Suppressor macrophage treated with lipopolysaccharide for 1 hour (primary cell): ENCODE measurements at places on chromosomes 11 and 22.

DNA sequence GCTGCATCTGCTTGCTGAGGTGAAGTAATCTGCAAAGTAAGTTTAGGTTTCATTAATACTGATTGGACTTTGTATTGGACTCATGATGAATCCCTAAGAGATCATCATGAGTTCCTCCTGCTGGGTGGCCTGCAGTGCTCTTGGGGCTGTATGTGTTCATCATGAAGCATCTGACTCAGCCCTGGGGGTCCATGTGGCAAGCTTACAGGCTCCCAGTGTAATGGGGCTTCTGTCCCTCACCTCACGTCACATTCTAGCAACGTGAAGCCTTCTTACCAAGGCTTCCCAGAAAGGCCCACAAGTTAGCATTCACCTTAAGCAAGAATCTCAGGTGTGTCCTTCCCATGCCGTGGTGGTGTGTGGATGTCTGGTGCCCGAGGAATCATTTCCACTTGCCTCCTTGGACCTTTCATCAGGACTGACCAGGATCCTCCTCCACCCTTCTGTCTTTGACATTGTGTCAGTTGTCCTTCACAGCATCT is 23.7 kb downstream of the CRKL start:
- DNase-seq = no peak

DNA sequence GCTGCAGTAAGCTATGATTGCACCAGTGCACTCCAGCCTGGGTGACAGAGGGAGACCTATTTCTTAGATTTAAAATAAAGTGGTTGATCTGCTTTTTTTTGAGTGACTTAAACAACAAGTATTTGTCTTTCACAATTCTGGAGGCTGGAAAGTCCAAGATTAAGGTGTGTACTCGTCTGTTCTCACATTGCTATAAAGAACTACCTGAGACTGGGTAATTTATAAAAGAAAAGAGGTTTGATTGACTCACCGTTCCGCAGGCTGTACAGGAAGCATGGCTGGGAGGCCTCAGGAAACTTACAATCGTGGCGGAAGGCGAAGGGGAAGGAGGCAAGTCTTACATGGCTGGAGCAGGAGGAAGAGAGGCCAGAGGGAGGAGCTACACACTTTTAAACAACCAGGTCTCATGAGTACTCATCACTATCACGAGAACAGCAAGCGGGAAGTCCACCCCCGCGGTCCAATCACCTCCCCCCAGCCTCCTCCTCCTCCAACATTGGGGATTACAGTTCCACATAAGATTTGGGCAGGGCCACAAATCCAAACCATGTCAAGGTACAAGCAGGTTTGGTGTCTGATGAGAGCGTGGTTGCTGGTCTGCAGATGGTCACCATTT is 19.7 kb upstream of the OSBPL5 start:
- no peak for DNase-seq

GRCh38 chr11:133636711-133637355 is 104.5 kb upstream of the OPCML start:
- no peak for DNase-seq

- DNase-seq = no peak
Measured at GRCh38 chr11:73389916-73390315, 13.7 kb downstream of the RELT start.

DNA sequence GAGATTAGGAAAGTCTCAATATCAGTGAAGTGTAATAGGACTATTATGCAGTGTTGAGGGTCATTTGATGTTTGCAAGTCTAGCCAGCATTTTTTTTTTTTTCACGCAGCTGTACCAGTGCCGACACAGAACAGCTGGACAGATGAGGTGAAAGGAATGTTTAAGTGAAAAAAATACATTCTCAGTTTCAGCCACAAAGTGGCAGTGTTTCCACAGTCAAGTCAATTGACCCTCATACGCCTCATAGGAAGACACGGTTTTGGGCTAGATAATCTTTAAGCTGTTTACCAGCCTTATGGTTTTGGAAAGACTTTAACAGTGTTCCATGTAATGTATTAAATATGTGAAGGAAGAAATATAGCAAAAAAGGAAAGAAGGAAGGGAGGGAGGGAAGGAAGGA is 349.9 kb upstream of the ANO3 start:
- DNase-seq = peak; percentile 10

- DNase-seq = peak; percentile 91
Measured at GRCh38 chr11:122853971-122854446, 15.7 kb downstream of the CRTAM start.

DNA sequence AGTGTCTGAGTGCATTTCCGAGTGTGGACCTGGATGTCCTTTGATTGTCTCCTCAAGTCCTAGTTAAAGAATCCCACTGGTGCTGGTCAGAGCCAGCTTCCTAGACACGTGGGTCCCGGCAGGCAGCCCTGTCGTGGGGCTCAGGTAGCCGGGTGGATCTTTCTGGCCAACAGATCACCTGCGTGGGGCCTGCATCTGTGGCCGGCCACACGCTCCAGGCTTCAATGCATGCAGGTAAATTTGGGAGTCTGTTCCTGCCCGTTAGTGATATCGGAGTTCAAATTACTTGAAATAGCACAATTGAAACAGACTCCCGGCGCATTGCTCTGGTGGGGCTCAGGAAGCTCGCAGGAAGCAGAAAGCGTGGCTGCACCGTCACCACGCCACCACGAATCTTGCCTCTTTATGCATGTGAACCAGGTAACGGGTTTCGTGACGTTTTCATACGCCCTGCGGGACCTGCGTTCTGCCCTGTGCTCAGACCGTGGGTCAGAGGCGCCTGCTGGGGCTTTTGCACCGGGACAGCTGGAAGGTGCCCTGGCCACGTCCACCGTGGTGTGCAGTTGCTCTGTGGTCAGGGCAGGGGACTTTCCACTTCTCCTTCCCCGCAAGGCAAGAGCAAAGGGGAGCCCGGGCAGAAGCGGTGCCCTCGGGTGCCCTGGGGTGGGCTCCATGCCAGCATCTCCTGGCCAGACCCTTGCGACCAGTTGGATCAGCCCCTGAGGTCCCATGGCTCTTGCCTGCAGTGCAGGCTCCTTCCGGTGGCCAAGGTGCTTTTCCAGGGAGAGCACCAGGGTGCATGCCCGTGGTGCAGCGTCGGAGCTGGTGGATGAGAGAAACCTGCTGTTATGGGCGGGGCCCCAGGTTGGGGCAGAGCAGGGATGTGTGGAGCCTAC is 803.5 kb downstream of the BRD1 start:
- no peak for DNase-seq

DNA sequence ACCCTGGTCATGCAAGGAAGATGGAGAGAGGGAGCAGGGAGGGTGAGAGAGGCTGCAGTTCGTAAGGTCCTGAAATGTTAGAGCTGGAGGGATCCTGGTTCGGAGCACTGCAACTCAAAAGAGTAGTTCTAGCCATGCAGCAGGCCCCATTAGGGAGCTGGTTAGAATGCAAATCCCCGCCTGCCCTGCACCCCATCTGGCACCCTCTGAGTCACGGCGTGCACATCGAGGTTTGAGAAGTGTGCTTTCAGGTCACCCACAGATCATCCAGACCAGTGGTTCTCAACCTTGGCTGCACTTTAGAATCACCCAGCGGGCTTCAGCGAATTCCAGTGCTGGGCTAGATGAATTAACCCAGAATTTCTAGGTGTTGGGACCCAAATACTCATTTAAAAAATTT is 48.2 kb downstream of the ST3GAL4 start:
- no peak for DNase-seq

DNA sequence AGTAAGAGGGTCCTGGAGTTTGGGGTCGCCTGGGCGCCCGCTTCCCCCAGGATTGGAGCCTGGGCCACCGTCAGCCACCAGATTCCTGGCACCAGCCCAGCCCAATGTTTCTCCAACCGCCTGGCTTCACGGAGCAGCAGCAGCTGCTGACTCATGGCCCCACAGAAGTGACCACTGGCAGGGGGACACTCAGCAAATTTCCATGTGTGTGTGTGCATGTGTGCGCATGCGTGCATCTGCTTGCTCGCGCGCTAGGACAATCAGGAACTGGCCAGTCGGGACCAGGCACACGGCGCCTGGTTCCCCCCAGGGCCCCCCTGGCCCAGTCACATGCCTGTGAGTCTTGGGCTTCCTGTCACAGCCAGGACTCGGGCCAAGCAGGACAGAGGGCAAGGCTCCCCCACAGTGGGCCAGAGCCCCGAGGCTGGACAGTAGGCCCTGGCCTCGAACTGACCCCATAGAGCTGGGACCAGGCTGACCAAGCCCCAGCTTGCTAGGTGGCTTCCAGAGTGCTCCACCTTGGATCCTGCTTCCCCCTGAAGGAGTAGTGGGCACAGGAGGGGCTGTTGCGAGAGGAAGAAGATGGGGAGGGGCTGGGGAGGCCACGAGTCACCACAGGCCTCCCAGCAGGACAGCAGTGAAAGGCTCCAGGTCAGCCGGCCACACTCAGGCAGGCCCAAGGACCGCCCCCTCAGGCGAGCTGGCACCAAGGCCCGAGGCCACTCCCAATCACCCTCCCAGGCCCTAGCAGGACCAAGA is 3.2 kb downstream of the CTSD start:
- DNase-seq = peak; percentile 97

DNA sequence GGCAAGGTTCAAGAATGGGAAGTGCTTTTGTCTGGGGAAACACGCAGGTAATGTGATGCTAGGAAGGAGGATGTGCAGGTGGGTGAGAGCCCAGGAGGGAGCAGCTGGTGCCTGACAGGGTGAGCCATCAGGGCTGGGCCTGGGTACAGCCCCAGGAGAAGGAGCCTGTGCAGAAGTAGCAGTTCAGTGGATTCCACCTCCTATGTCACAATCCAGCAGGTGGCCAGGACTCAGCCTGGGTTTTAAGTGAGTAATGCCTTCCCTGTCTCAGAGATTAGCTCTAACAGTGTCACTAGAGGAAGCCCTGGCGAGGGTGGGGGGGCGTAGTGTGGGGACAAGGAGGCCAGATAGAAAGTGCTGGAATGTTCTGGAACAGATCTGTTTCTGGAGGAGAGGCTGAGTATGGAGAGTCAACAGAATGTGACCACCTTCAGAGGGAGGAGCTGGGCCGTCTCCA is 8.1 kb downstream of the RIC8A start:
- DNase-seq = no peak

- DNase-seq = no peak
Measured at GRCh38 chr11:120392793-120393192, 56.6 kb downstream of the ARHGEF12 start.

GRCh38 chr11:76551400-76551799 is 106.6 kb downstream of the EMSY start:
- peak; percentile 18 for DNase-seq

DNA sequence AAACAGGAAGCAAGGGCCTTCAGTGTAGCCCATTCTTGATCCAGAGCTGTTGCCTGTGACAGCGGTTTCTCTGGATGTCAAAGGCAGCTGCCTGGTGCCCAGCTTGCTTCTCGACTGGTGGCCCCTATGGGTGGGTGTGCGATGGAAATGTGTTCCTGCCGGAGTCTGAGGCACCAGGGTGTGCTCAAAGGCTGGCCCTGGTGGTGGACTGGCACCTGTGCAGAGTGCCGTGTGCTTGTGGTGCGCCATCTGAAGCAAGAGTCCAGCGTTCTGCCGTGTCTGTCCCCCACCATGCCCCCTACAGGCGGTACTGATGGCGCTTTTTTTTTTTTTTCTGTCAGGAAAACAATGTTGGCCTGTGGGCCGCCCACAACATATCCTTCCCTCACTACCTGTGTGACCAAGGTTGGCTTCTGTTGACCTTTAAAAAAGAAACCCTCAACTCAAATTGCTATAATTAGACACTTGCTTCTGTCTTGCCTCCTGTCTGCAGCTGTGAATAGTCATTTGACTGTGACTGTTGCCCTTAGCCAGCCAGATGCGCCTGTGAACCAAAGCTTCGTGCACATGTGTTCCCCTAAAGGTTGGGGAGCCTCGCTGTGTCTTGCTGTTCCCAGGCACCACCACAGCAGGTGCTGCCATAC is 4.7 kb upstream of the RANBP1 start:
- DNase-seq = peak; percentile 10

DNA sequence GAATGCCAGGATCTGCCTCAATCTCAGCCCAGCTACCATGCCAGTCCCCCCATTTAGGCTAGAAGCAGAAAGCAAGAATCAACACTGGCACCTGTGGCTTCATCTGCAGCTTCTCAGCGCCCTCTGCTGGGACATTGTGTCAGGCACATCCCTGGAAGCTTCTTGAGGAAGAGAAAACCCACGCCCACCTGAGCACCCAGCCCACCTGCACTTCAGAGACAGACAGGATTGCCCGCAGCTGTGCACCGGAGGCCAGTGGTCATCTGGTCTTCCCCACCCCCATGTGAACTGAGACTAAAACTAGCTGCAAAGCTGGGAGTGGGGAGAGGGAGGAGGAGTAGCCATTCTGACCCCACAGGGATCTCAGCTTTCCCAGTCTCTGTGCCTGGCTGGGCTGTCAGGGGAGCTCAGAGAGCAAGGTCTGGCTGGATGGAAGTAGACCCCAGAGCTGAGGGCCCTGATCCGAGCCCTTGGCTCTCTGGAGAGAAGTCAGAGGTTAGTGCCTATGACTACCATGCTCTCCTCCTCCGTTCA is 66.8 kb downstream of the FEZ1 start:
- peak; percentile 58 for DNase-seq

DNA sequence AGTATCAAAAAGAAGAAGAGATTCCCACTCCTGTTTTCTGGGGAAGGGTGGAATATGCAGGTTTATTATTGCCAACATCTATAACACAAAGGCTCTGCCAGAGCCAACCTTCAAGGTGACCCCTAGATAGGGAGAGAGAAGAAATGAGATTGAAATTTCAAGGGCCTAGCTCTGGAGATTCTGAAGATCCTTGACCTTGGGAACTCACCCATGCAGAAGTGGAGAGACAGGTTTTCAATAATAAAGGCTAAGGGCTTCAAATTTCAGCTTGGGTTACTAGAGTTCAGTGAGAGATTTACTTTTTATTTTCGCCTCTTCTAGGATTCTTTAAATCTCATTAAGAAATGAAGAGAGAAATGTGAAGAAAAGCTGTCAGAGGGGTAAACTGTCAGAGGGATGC is 98.4 kb downstream of the CD44 start:
- DNase-seq = peak; percentile 20

DNA sequence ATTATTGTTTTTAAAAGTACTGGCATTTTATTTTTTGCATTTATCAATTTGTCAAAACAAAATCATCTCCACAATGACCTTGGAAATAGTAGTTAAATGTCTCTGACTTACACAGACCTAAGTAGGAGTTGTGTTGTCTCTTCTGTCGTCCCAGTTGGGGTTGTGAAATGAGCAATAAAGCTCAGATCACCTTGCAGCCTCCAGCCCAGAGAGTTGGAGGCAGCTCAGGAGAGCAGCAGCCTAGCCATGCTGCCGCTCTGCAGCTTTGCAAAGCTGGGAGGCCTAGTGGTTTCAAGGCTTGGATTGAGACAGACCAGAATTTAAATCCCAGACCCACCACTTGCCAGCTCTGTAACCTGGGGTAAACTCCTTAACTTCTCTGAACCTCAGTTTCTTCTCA is 65.2 kb upstream of the CRYBB3 start:
- no peak for DNase-seq

GRCh38 chr11:40732132-40732531 is 727.3 kb downstream of the LRRC4C start:
- DNase-seq = no peak

DNA sequence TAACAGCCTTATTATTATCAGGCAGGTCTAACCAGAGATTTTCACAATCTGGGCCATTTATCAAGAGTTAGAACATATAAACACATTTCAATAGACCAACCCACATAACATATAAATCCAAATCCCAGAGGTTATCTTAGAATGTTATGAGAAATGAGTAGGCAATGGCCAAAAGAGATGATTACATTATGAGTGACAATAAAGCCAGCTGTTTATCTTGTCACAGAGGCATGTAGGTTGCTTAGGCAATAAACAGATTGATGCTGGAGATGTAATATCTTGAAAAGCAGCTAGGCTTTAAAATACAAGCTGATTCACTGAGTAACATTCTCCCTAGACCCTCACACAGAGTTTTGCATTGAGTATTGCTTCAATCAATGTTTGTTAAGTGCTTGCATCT is 148.5 kb upstream of the SESN3 start:
- DNase-seq = no peak

GRCh38 chr11:40425168-40425567 is 1034.3 kb downstream of the LRRC4C start:
- DNase-seq = no peak
